ENCODE measurements at places on chromosomes 2 and 18.

- DNase-seq, result no peak
These were observed 6.5 kb upstream of the KCNG2 start for GRCh38 chr18:79790996-79791972.

- no peak for DNase-seq
These were observed 133.6 kb upstream of the CAPN13 start for GRCh38 chr2:30940839-30941238.

DNA sequence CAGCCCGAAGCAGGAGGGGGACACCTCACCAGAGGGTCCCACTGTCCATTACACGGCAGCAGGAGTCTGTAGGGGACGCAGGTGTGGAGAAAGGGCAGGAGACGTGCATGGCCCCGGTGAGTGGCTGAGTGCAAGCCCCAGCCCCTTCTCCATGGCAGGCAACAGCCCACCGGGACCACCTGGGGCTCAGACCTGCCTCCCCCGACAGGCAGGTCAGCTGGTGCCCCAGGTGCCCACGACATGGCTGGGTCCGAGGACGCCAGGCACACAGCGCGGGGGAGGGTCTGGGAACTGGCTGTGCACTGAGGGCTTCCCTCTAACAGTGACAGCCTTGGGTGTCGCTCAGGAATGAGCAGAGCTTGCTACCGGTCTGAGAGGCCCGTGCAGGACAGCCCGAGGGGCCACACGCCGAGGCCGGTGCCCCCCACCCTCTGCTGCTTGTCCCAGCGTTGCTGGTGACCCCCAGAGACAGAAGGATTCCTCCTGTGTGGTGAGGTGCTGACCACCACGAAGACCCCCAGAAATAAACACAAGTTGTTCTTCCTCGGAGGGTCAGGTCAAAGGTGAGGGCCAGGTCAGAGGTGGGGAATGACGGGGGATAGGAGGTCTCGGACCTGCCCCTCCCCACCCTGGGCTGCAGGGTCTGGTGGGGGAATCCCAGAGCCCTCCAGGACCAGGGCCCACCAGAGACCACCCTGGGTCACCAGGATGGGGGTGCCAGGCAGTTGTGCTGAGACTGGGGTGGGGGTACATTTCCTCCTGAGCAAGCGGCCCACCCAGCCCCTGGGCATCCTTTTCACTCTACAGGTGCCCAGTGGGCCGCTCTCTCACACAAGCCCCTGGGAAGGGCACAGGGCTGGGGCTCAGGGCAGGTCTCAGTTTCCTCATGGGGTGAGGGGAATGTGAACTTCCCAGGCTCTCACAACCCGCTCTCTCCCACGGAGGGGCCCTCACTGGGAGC is 50.6 kb downstream of the SLC66A2 start:
- DNase-seq, result no peak

- DNase-seq, result no peak
These were observed 11.5 kb upstream of the SNED1 start for GRCh38 chr2:240986787-240987411.

- DNase-seq, result no peak
These were observed 12.1 kb upstream of the MAP2 start for GRCh38 chr2:209411718-209412117.

DNA sequence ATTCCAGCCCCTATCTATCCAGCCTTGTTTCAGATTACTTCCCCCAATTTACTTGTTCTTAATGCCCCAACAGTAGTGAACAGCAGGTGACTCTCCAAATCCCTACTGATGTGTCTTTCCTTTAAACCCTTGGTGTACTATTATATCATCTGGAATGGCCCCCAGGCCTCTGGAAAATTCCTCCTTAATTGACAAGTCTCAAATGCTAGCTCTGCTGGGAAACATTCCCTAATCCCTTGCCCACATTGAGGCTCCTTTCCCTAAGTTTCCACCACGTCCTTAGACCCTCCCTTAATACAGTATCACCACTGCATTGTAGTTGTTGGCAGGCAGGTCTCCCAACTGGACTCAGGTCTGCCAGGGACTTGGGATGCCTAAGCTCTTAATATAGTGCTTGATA is 41.0 kb downstream of the MYO3B start:
- DNase-seq, result no peak

DNA sequence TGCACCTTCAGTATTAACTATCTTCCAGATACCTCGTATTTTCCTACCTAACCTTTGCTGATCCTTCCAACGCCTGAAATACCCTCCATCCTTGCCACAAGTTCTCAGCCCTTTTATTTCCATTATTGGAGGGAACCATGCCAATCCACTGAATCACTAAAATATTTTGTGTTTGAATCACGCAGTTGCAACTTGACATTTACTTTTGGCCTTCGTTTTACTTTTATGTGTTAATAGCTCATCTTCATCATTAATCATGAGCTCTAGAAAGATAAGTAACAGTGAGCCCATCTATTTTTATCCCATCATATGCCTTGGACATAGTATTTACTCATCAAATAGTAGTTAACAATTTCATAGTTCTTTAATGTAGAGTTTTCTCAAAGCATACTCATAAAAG is 463.2 kb downstream of the THSD7B start:
- no peak for DNase-seq

GRCh38 chr2:189685540-189686229 is 11.2 kb downstream of the ANKAR start:
- DNase-seq, result no peak

- no peak for DNase-seq
These were observed 1.8 kb downstream of the DNAJC10 start for GRCh38 chr2:182717816-182718215.

DNA sequence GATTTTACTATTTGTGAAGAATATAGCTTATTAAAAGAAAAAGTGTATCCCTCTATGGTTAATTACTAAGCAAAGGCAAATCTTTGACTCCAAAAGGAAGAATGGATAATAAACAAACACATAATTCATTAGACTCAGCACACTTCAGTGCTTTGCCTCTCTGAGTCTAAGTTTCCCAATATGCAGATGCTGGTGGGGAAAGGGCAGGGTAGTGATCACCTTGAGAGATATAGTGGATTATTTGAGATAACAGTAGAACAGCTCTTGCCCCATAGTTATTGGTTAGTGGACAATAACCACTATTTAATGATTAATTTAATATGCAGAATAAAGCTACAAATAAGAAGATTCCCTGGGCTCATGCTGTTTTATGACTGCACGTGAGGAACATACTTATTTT is 98.2 kb upstream of the SLC8A1 start:
- DNase-seq, result no peak

DNA sequence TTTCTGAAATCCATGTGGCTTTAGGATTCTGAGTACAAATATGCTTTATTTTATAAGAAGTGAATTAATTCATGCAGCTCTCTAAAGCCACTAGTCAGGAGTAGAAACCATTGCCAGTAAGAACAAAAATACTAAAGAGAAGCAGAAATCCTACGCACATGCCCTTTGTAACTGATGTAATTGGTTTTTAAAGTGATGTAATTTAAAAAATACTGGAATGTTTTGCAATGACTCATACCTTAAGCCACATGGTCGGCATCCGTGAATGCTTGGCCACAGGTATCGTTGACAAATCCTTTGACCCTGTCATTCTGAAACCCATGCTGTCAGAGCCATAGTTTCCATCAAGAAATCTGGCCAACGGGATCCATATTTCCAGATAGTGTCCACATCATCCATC is 213.3 kb downstream of the ACKR3 start:
- DNase-seq, result no peak
